ENCODE measurements at places on chromosomes 16 and 17.

DNA sequence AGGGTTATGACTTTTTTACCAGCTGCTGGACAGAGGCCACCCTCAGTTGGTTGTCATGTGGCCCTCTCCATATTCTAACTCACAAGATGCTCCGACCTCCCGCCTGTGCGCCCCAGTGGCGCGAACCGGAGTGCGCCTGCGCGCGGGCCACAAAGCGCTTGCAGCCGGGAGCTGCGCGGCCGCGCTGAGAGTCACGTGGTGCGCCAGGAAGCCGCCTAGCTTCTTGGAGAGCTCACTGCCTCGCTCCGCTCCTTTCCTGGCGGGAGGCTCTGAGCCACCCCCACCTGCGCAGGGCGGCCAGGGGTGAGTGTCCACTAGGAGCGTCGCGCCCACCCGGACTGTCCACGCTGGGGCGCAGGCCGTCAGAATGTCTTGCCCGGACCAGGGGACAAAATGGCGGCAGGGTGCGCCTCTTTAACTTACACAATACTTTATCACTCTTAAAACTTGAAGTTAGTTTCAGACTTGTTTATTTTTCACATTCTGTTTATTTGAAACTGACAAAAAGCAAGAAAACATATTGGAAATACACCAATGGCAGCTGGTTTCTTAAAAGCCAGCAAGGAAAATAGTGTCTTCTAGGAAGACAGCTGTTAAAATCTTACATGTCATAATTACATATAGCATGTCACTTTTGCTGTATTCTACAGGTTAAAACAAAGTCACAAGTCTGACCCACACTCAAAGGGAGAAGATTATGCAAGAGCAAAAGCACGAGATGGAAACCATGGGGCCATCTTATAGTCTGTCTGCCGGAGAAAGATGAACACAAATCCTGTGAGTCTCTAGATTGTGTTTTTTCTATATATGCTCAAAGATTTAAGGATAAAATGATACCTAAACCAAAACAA, 357.9 kb downstream of the CNTNAP4 start:
- peak; percentile 11 for DNase-seq

DNA sequence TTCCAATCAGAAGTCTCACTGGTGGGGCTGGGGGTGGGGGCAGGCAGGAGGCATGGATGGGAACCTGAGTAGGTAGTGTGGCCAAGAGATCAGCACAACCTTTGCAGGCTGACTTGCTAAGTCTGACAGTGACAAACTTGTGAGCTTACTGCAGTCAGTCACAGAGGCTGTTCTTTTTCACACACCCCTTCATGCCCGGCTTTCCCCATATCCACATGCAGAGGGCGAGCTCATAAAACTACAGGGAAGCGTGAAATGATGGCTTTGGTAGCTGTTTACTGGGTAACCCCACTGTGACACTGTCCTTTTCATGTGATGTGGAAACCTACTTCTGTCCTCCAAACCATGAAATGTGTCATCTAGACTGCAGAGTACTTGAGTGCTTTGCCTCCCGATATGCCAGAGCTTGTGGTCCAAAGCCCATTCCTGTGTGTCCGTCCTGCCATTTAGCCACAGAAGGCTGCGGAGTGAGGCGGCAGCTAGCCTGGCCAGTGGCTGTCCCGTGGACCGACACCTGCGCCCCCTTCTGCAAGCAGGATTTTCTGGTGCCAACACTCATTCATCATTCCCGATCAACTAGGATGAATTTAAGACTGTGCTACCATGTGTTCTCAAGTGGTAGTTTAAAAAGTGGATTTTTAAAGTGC, 9.8 kb downstream of the GEMIN4 start:
- no peak for DNase-seq

GRCh38 chr16:11224894-11225676, 30.9 kb downstream of the SOCS1 start:
- peak; percentile 54 for DNase-seq

- no peak for DNase-seq
Observed at GRCh38 chr16:4795181-4795827, at the start of gene SMIM22. SMIM22 (plus strand) TSS chr16:4795369; CDS start chr16:4795735, 366 bp downstream.

- DNase-seq, result no peak
Observed at GRCh38 chr17:51270636-51271035, 10.3 kb downstream of the UTP18 start.

GRCh38 chr17:41583137-41584127, 3.3 kb downstream of the KRT14 start:
- DNase-seq, result no peak

DNA sequence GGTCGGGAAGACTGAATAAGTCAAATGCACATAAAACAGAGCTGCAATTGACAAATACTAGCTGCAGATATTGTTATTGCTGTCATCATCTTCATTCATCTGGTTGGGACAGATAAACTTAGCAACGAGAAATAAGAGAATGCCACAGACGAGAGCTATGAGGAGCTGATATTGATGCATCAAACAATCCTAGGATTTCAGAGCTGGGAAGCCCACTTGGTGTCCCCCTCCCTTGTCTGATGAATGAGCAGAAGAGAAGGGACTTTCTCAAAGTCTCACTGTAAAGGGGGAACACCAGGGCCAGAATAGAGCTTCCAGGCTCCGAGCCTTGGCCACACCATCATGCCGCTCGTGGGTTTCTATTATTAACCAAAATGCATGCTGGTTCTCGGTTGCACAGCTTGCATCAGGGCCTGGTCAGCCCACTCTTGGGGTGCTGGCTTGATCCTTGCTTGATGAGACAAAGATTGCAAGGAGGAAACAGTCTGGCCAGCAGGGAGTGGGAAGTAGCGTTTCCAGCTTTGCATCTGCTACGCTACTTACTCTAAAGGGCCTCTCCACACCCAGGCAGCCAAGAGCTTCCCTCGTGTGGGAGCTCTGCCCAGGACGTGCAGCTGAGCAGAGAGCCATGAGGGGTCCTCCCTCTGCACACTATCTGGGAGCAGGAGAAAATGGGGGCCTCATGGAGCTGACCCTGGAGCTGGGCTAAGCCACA, 28.4 kb upstream of the EMP2 start:
- no peak for DNase-seq
